ENCODE measurements at places on chromosomes 7 and 10. TPM values are rescaled to one million over a fixed set of nuclear protein-coding genes. Genes with fewer than 3 reads are reported as not detected.

GRCh38 chr7:82335927-82336326, 107.7 kb downstream of the CACNA2D1 start:
- peak; percentile 77 for DNase-seq

- DNase-seq = peak; percentile 13
These were observed 42.6 kb upstream of the DNAH11 start for GRCh38 chr7:21500117-21500832.

The DEPP1 gene
- total RNA-seq = 9.9 TPM

GRCh38 chr7:54778696-54779540, 19.9 kb upstream of the SEC61G start:
- DNase-seq = no peak

The TMEM139 gene
- 0.64 TPM for total RNA-seq

GRCh38 chr10:101932183-101932582, 88.6 kb upstream of the KCNIP2 start:
- no peak for DNase-seq

The TRPV5 gene
- 0.36 TPM for total RNA-seq

- DNase-seq = no peak
These were observed 59.5 kb downstream of the SIRT1 start for GRCh38 chr10:67943917-67944316.

The HMX2 gene
- total RNA-seq = not detected

- DNase-seq = no peak
These were observed 81.1 kb downstream of the ZMIZ1 start for GRCh38 chr10:79149662-79150443.

DNA sequence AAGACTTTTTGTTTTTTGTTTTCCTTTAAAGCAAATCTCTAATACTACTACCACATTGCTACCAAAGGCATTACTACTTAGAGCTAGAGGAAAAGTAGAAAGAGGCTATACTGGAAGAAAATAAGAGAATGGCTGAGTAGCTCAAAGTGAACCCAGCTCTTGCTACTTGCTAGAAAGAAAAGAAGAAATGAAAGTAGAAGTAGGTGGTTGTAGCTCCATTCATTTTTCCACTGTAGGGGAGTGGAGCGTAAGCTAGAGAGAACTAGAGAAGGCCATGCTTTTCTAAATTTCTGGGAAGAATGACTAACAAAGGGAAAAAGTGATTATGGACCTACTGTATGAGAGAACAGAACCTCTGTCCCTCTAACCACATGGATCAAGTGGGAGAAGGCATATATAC, 184.4 kb downstream of the PON1 start:
- DNase-seq = no peak

The CPA2 gene
- not detected for total RNA-seq

GRCh38 chr7:44977304-44977958, 1.4 kb downstream of the MYO1G start:
- DNase-seq = no peak

The PRSS37 gene
- not detected for total RNA-seq

DNA sequence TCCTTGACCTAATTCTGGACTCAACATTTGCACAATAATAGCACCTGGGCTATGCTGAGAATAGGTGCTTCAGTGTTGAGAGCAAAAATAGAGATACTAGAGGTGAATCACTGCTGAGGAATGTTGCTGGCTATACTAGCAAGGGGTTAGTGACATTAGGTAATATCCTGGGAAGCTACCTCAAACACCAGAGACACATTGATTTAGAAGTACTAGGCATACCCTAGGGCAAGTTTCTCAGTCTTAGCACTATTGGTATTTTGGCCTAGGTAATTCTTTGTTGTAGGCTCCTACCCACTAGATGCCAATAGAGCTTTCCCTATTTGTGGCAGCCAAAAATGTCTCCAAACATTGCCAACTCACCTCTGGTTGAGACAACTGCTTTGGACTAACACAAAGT, 484.0 kb upstream of the MBL2 start:
- DNase-seq = no peak

The BMPER gene
- 3.8 TPM for total RNA-seq

- no peak for DNase-seq
These were observed 47.3 kb upstream of the OIT3 start for GRCh38 chr10:72846238-72846637.

The C7orf33 gene
- 0.64 TPM for total RNA-seq

The ANTXRL gene
- total RNA-seq = not detected

The MRPL43 gene
- 38.1 TPM for total RNA-seq

- DNase-seq = no peak
These were observed 208.4 kb upstream of the LRRTM3 start for GRCh38 chr10:66717231-66717981.

GRCh38 chr7:111525100-111525499, 37.2 kb downstream of the IMMP2L start:
- DNase-seq = no peak

The DYNC1I1 gene
- 15.2 TPM for total RNA-seq

The CFAP43 gene
- total RNA-seq = 9.1 TPM
